ENCODE measurements at places on chromosomes 7 and 10.

DNA sequence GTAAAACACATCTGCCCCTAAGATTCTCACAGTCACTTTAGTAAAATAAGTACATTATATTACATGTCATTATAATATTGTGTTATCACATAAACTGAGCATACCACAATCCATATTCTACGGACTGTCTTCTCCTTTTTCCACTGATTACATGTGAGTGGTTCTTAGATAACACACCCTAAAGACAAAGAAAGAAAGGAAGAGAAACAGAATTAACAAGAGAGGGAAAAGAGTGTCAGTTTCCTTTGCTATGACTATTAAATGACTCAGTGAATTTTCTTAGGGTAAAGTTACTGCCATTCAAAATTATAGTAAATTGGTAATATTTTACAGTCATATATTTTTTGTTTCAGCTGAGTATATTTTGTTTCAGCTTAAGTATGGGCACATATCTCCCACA, 268.3 kb downstream of the TWIST1 start:
- no peak for DNase-seq

DNA sequence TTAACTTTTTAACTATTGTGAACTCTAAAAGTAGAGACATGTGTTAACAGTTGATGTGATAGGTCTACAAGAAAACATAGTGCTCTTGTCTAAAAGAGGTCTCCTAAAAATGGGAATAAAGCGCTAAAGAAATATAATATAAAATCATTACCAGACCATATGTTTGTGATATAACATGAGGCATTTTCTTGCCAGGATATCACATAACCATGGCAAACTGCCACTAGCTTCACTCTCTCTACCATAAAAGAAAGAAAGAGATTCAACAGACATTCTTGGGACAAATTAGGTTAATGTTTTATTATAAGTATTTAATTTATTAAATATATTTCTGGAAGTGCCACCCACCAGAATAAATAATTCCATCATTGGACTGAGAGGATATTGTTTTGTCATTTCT, 115.0 kb downstream of the TMEM26 start:
- no peak for DNase-seq

DNA sequence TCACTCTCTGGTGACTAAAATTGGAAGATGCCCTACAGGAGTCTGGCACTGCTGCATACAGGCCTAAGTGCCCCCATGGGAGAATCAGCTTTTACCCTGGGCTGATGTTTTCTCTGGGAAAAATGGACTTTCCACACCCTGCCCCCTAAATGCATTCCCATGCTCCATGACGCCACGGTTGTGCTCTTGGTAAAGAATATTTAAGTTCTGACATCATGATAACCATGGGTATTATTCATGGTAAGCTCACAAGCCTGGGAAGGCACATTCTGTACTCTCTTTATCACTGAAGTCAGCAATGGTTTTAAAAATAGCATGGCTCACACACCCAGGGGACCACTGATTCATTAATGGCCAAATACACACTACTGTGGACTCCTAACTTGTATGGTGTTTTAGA, 43.4 kb downstream of the HIPK2 start:
- DNase-seq = no peak

GRCh38 chr7:26912338-26912737, 47.9 kb upstream of the SKAP2 start:
- DNase-seq = no peak

GRCh38 chr10:71009126-71009525, 120.8 kb upstream of the PCBD1 start:
- DNase-seq = no peak

- no peak for DNase-seq
These were observed 129.8 kb upstream of the FERD3L start for GRCh38 chr7:19275000-19275399.

DNA sequence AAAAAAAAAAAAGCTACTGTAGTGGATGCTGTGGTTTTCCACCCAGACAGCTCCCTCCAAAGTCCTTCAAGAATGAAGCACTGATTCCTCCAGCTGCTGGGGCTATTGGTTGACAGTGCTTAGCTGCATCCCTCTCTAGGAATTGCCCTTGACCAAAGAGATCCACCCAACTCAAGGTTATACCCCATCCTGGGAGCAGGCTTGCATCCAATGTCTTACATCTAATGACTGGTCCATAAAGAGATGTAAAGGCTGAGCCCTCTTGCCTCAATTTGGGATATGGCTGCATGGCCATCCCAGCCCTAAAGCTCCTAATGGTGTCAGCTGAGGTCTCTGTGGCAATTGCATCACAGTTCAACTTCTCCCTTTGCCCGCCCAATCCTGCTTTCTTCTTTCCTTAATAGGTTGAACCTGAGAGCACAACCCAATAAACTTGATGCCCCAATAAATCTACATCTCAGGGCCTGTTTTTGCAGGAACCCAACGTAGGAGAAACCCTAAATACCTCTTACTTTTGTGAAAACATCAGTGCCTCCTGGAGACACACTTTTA, 4.4 kb downstream of the GPR37 start:
- no peak for DNase-seq

DNA sequence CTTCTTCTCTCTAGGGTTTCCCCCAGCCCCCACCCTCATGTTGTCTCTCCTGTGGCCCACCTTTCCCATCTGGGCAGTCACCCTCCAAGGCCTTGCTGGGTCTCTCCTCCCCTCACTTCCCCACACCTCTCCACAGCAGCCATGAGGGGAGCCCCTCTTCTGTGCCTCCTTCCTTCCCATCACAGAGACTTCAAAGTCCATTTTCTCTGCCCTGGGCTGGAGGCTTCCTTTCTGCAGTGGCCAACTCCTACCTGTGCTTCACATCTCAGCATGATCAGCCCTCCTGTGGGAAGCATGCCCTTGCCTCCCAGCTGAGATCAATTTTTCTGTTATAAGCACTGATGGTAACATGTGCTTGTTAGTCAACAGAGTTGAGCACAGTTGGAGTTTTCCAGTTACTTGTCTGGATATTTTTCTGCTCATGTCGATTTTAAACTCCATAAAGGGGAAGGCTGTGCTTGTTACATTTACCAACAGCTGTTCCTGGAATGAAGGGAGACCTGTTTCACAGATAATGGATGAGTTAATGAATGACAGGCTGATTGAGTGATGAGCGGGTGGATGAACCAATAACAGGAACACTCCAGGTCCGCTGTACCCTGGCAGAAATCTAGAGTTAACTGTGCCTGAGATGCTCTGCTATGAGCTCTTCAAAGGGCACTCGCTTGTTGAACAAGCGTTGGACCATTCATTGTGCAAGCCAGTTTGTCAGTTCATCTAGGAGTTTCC, 71.4 kb upstream of the PRSS58 start:
- no peak for DNase-seq

- DNase-seq = peak; percentile 58
These were observed 2.0 kb downstream of the ZMIZ1 start for GRCh38 chr10:79070606-79071395.

- no peak for DNase-seq
These were observed 1.4 kb upstream of the CALD1 start for GRCh38 chr7:134777908-134778580.

DNA sequence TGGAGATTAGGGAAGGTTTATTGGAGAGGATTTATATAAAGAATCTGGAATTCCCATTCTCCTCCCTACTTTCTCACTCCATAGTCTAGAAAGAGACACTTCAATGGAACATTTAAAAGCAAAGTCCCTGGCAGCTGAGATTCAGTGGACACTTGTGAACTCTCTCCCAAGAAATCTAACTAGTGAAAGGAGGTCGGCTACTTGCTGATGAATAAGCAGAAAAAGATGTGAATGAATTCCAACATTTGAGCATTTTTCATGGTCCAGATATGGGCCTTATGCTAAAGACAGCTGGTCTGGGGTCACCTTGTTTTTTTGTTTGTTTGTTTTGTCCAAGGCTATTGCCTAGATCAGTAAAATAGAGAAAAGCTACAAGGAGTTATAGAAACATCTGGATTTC, 141.1 kb upstream of the LRRTM3 start:
- no peak for DNase-seq

- DNase-seq = no peak
These were observed 1.2 kb downstream of the MARCHF5 start for GRCh38 chr10:92291921-92292845.

- no peak for DNase-seq
These were observed 145.4 kb upstream of the ASAH2 start for GRCh38 chr10:50396491-50397311.

DNA sequence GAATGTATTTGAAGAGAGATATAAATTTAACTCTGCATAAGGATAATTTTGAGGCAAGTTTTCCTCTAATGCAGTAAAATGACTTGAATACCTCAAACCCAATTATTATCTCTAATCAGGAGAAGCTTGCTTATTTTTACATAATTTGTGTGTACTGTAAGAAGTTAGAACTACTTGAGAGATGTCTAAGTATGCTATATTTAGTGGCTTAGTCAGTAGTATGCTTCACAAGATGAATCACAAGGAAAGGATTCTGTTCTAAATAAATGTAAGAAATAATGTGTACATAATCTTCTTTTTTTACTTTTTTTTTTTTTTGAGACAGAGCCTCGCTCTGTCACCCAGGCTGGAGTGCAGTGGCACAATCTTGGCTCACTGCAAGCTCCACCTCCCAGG, 13.7 kb downstream of the PHTF2 start:
- no peak for DNase-seq

Measured in NCI-H510A (cell line).